IPS DF 6.9 (cell line): ENCODE measurements at places on chromosomes 2 and 18.

GRCh38 chr2:178379162-178380004 is 71.6 kb downstream of the PRKRA start:
- no peak for DNase-seq

DNA sequence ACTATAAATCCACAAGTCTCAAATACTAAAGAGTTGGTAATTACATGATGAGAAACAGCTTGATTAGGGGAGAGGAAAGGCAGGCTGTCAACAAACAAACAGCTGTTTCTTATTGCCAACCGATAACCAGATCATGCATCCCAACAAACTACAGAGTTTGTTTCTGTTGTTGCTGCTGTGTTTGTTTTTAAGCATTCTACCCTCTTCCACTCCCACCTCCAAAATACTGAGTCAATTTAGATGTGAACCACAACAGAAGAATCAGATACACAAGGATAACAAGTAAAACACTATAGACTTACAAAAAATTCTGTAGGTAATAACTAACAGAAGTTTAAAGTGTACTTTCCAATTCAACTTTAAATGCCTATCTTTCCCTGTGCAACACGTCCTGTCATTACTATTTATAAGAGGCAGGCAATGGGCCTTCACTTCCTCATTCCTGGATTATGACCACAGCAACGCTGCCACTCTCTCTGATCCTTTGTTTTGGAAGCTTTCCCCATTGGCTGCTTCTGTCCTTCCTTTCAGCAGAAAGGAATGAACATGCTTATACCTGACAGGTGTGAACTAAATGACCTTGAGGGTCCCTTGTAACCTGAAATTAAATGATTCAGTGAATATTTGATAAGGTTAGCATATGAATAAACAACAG is 152.0 kb downstream of the SRBD1 start:
- no peak for DNase-seq

GRCh38 chr2:181780657-181781056 is 100.3 kb upstream of the NEUROD1 start:
- no peak for DNase-seq

GRCh38 chr2:147495734-147496133 is 349.1 kb upstream of the ACVR2A start:
- DNase-seq: no peak

GRCh38 chr18:6729247-6730091 is at the start of gene ARHGAP28:
Gene ARHGAP28 (plus strand): TSS chr18:6729716. CDS start chr18:6729822, 106 bp downstream.
- peak; percentile 54 for DNase-seq

GRCh38 chr2:96264656-96265348 is 995 bp downstream of the TMEM127 start:
- no peak for DNase-seq

- no peak for DNase-seq
Observed at GRCh38 chr2:133837441-133838094, 269.3 kb upstream of the NCKAP5 start.

- peak; percentile 78 for DNase-seq
Observed at GRCh38 chr2:234363011-234363487, 133.8 kb downstream of the ARL4C start.

DNA sequence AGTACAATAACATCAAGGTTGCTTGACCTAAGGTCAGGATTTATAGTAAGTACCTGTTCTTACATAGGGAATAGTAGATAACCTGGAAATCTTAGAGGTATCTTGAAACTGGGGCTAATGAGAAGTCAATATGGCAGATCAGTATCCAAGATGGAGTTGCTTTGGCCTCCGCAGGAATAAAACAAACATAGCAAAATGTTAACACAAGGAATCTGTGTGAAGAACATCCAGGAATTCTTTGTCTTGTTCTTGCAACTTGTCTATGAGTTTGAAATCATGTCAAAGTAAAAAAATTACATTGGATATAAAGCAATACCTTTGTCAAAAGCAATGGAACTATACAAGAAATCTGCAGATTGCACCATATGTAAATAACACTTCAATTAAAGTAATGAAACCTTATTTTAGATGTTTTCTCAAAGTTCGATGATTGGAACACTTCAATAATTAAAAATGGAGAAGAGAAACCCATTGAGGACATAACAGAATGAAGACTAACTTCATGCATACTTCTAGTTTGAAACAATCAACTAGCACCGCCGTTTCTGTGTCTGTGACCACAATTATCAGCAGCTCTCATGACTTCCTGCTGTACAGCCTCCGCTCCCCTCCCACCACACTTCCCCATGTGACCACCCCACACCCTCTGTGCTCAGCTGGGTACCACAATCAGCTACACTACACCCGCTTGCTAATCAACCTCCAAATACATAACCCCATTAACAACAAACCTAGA is 27.6 kb downstream of the C2orf76 start:
- DNase-seq: no peak

- DNase-seq: no peak
Observed at GRCh38 chr2:27887830-27888229, 2.4 kb downstream of the RBKS start.

- DNase-seq: no peak
Observed at GRCh38 chr18:63180971-63181376, 138.6 kb downstream of the BCL2 start.

DNA sequence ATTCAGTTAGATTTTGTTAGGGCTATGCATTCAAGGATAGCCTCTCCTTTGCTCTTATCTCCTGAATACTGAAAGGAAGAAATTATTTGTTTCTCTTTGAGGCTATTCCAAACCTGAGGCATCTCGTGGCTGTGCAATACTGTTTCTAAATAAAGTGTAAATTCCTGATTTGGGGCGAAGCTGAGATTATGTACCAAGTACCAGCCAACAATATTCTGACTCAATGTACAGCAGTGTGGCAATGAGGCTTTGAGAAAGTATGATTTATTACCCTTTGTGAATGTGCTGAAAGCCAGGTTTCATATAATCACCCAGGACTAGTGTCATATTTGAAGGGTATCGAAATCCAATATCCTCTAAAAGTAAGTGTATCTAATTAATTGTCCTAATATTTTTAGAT is 113.5 kb downstream of the MEIS1 start:
- DNase-seq: no peak

DNA sequence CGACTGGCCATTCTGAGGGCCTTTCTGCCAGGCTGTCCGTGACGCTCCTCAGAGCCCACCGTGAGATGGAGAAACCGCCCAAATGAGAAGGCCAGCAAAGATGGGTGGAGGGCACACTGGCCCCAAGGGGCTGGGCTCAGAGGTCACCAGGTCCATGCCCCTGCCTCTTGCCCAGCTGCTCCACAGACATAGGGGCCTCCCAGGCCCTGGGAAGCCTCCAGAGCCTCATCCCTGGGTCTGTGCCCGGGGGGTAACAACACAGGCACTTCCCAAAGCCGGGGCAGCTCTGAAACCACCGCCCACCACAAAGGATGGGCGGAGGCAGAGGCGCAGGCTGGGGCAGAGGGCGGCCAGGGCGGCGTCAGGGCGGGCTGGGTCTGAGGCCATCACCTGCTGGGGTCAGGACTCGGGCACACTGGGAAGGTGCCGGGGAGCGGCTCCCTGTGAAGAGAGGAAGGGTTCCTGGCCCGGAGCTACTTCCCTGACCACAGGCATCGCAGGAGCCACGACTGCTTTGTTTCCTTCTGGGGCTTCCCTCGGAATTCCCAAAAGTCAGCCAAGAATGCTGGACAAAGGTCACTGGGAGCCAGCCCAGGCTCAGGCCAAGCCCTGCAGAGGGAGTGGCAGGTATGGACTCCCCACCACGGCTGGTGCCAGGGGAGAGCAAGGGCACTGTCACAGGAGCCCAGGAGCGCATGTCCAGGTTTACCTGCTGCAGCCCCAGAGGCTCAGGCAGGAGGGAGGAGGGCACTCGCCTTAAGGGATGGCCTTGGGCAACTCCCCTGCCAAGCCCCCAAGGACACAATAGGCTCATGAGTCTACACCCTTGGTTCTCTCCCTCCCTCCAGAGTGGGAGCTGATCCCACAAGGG is 9.4 kb downstream of the CYP26B1 start:
- DNase-seq: no peak

GRCh38 chr2:9897846-9898245 is 53.6 kb upstream of the GRHL1 start:
- DNase-seq: no peak

GRCh38 chr2:23298551-23298950 is 86.4 kb upstream of the KLHL29 start:
- no peak for DNase-seq

DNA sequence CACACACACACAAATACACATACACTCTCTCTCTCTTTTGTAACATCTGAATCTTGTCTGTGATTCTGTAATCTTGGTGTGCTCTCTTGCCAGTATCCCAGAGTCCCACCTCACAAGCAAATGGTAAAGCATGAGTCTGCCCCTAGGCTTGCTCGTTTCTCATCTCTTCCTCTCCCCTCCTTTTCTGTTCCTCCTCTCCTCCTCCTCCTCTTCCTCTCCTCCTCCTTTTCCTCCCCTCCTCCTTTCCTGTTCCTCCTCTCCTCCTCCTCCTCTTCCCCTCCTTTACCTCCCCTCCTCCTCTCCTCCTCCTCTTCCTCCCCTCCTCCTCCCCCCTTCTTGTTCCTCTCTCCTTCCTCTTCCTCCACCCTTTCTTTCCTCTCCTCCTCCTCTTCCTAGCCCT is 59.0 kb downstream of the TNFRSF11A start:
- DNase-seq: no peak

GRCh38 chr2:200523158-200523557 is 2.8 kb upstream of the SGO2 start:
- no peak for DNase-seq

GRCh38 chr2:19810637-19811036 is 91.1 kb downstream of the TTC32 start:
- no peak for DNase-seq

DNA sequence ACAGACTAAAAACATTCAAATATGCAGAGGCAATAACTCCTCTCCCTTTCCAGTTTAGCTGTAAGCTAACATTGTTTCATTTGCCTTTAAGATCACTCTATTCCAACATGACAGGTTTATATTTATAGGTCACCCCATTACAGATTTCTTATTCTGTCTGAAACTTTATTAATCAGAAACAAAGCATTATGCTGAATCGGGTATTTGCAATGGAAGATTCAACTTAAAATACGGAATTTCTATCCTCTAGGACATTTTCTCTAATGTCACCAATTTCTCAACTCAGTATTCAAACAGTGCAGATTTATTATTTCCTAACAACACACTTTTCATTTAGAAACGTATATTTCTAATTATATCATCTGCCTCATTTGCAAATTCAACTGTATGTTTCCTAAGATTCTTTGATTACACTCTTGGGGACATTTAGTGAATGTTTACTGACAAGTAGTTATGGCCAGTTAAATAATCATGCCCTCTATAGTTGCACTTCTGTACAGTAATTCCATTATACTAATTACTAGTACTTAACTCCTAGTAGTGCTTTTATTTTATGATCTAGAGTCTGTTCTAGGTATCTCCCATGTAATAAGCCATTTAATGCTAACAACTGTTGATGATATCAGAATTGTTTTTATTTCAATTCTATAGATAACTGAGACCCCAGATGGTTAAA is 358.1 kb downstream of the ERBB4 start:
- no peak for DNase-seq

DNA sequence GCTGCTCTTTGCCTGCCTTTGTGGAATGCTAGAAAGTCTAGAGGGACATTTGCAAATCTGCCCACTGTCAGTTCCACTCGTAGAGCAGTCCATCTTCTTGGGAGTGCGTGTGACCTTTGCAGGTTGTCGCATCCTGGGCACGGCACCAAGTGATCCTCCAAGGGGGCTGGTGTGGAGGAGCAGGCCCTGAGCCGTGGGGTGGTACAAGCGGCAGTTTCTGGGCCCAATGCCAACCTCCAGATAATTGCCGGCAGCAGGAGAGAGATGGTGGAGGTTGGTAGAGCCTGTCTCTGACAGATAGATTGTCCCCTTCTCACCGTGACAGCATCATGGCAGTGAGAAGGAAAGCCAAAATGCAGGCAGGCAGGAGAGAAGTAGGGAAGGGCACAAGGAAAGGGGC is 150.7 kb upstream of the SLC14A2 start:
- no peak for DNase-seq

DNA sequence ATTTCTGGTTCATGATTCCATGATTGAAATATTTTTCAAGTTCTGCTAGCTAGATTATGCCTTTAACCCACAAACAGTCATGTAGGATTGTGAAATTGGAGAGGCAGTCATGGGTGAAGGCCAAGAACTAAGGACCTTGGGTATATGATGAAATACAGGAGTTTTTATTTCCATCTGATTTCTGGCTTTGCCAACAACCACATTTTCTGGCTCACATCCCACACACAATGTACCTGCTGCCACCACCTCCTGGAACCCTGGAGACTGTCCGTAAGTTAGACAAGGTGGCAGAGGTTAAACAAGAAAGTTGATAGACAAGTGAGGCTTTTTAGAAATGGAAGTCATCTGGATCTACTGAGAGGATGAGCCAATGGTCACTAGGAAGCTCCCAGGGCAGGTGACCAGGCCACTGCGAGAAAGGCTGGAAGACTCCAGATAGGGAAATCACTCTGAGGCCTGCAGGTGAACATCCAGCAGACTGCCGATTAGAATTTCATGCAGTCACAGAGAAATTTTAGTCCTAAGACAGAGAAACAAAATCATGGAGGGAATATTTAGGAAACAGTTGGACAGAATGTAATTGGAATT is 402.0 kb downstream of the ALK start:
- DNase-seq: no peak

DNA sequence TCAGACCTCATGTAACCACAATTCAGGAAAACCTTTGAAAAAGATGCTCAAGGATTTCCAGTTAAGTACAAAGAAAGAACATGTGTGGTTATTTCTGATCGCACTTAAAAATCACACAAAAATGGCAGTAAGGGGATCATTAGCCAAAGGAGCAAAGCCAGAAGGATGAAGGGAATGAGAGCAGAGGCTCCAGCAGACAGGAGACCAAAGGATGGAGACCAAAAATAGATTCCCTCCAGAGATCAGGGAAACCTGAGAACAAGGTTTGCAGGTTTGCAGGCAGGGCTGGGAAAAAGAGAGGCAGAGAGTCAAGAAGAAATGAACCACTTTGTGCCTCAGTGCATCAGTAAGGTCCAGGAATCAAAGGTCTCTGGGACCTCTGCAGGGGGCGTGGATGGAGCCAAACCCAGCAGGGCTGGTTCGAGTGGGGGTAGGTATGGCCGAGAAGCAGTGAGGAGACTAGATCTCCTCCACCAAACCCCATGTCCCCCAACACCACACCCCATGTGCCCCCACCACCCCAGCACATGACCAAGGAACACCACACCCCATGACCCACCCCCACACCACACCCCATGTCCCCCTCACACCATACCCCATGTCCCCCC is 98.5 kb upstream of the GPC1 start:
- DNase-seq: no peak

DNA sequence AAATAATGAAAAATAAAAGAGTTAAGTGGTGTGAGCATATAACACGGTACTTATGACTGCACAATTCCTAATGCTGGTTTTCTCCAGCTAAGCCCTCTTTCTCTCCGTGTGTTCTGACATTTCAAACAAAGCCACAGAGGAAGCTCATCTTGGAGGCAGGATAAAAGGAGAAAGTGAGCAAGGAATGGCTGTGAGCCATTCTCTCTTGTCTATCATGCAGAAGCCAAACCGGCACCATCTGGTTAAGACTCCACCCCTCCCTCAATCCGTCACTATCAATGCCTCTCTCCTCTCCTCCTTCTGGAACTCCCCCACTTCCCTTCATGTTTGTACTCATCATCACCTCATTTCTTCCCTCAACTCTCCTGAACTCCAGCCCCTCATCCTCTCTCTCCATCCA is 210.4 kb downstream of the TMEM163 start:
- no peak for DNase-seq
